ENCODE measurements at places on chromosomes 4 and X. TPM values are rescaled to one million over a fixed set of nuclear protein-coding genes. Genes with fewer than 3 reads are reported as not detected.

GRCh38 chrX:65633826-65634225, 33.6 kb upstream of the MSN start:
- no peaks in the 10 kb centered on the region for H3K4me1 ChIP-seq
- H3K27me3 ChIP-seq = no peaks in the 10 kb centered on the region
- no peak overlapping the region for H3K4me3 ChIP-seq
- H3K27ac ChIP-seq = no peak overlapping the region

Gene KIAA1210
- total RNA-seq = not detected

GRCh38 chrX:119249891-119250290, 13.8 kb downstream of the PGRMC1 start:
- H3K4me3 ChIP-seq = no peak overlapping the region
- no peak overlapping the region for H3K27ac ChIP-seq
- H3K36me3 ChIP-seq = no peaks in the 10 kb centered on the region
- DNase-seq = no peak

- no peaks in the 10 kb centered on the region for H3K27me3 ChIP-seq
- no peaks in the 10 kb centered on the region for H3K4me1 ChIP-seq
- no peaks in the 10 kb centered on the region for H3K36me3 ChIP-seq
These were observed 76.3 kb downstream of the SOWAHB start for GRCh38 chr4:76821641-76822040.

GRCh38 chr4:1603413-1604135, 80.5 kb downstream of the FAM53A start:
- no peak for DNase-seq
- H3K27ac ChIP-seq = no peak overlapping the region
- H3K4me1 ChIP-seq = no peaks in the 10 kb centered on the region

DNA sequence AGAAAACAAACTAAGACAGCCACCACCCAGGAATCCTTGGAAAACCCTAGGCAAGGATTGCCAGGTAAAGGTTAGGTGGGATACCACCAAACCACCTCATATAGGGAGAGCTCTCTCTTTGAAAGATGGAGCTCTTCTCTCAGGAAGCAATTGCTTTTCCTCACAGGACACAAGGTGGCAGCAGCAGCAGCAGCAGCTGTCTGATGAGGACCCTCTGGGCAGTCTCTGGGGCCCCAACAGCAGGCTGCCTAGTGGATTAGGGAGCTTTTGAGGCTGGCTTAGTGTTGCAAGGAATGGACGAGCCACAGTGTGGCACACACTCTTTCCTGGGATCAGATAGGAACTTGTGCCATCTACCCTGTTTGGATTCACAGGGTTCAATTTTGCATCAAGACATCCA, 41.4 kb upstream of the CHRDL1 start:
- no peaks in the 10 kb centered on the region for H3K27me3 ChIP-seq
- no peak overlapping the region for H3K4me3 ChIP-seq
- H3K36me3 ChIP-seq = no peaks in the 10 kb centered on the region
- no peak overlapping the region for H3K27ac ChIP-seq
- peak; percentile 29 for DNase-seq

DNA sequence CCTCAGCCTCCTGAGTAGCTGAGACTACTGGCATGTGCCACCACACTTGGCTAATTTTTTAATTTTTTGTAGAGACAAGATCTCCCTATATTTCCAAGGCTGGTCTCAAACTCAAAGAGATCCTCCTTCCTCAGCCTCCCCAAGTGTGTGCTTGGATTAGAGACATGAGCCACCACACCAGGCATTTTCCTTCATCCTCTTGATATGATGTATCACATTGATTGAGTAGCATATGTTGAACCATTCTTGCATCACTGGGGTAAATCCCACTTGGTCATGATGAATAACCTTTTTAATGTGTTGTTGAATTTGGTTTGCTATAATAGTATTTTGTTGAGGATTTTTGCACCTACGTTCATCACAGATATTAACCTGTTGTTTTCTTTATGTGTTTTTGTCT, 24.2 kb upstream of the PPM1K start:
- H3K27ac ChIP-seq = no peak overlapping the region
- no peaks in the 10 kb centered on the region for H3K36me3 ChIP-seq
- no peaks in the 10 kb centered on the region for H3K4me1 ChIP-seq
- no peak for DNase-seq
- no peak overlapping the region for H3K4me3 ChIP-seq

All from A673 (cell line).